ENCODE measurements at places on chromosomes 3 and 15.

- peak; percentile 97 for DNase-seq
Observed at GRCh38 chr3:141094790-141095545, 43.8 kb downstream of the SPSB4 start.

GRCh38 chr15:40306371-40306770 is 1.4 kb downstream of the PLCB2 start:
- no peak for DNase-seq

DNA sequence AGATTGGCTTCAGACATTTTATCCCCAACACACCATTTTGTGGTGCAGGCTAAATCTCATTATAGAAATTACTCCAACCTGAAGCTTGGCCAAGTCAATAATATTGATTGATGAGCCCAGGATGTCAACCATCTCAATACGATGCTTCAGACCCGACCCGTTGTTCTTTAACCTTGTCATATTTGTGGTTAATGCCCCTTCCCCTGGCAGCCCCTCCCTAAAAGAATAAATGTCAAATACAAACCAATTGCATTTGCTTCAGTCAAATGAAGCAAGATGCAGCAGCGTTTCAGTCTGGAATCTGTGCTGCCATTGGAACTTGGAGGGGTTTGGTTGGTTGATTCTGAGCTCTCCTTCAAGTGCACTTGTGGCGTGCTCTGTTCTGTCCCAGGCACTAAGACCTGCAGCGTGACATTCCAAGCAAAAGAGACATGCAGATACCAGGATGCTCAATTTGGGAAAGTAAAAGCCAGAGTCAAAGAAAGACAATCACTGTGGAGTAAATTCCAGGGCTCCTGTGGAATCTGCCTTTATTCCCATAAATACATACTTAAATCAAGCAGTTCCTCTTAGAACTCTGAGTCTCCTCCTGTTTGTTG is 23.8 kb upstream of the PSMD6 start:
- no peak for DNase-seq

DNA sequence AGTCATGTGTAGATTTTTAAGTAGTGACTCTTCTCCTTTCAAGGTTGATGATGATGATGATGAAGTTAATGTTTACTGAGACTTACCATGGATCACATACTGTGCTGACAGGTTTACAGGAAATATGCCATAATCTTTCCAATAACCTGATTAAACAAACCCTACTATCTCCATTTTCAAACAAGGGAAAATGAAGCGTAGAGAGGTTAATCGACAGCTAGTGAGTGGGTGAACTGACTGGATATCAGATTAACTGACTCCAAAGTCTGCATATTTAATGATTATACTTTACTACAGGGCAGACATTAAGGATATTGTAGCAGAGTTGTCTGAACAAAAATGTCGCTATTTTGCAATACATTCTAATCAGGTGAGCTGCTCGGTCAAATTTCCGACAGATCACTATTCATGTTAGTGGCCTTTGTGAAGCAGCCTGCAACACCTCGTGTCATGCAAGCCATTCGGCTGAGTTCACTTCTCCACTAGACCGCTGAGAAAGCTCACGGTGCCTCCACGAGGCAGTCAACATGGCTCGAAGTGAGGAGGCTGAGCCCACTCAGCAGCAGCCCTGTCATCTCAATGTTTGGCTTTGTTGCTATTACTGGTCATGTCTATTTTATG is 264.2 kb downstream of the NFKBIZ start:
- DNase-seq = no peak

DNA sequence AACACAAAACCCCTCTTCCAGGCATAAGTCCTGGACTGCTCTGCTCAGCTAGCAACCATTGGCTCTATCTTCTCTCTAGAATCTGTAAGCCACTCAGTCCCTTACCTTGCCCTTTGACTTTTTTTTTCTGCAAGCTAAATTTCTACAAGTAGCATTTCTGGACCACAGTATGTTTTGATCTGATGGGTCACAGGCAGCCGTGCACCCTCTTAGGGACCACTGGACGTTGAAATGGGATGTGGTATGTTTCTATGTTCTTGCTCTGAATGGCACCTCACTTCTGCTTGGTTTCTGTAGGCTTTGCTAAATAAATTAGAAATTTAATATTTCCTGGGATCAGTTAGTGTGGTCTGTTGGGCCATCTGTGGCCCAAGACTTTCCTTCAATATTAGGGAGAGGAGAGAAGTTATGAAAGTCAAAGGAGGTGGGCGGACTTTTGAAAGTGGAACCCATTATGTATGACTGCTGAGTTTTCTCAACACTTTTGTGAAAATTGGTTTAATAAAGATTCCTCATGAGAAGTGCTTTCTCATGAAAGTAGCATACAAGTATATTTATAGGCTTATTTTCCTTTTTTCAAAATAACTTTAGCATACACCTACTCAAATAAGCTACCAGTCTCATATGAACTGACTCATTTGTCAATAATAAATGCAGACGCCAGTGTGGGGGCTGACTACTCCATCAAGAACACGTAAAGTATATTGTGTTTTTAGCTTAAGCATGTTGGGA is 18.4 kb upstream of the TIPARP start:
- no peak for DNase-seq

DNA sequence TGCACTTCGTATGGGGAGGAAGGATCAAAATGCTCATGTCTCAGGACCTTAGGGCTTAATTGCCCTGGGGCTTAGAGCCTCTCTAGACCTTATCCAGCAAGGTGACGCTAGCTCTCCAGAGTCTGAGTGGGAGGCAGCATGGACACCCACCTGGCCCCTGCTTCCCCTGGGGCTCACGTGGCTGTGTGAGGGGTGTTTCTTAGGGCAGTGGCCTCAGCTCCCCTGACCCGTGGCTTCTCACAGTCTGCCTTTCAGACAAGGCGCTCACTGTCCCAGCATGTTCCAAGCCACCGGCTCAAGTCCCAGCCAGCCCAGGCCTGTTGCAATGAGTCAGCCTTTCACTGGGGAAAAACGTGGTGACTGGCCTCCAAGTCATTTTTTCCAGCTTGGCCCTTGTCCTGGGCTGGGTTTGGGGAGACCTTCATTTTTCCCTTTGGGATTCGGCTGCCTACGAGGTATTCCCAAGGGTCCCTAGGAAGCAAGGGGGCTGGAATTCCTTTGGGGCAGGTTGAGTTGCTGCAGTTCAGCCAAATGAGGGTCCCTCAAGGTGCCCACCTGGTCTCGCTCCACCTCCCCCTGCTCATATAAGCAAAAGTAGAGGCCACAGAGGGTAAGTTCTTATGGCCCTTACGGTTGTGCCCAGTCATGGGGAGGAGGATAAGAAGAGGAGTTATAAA is 15.7 kb downstream of the BHLHE40 start:
- peak; percentile 94 for DNase-seq
